Heart left ventricle (tissue), 16 donors: ENCODE measurements at places on chromosomes 2 and 18.

GRCh38 chr18:79394534-79395307, 1.0 kb upstream of the NFATC1 start:
- DNase-seq: peak; percentile 70

GRCh38 chr2:191086706-191087105, 64.1 kb downstream of the STAT4 start:
- no peak for DNase-seq

DNA sequence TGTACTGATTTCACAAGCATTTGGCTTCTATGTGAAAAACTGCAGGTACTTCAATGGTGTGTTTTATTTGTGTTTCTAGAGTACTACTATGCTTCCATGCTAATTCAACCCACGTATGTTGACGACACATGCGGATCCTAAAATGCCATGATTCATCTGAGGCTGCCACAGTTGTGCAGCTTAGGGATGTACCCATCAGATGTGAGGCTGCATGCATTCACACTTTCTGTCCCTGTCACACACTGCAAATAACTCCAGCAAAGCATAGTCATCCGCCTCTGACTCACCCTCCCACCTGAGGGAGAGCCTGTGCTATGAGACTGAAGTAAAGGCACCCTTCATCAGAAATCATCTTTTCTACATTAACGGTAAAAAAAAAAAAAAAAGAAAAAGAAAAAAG, 22.1 kb upstream of the SERTAD2 start:
- DNase-seq: no peak

DNA sequence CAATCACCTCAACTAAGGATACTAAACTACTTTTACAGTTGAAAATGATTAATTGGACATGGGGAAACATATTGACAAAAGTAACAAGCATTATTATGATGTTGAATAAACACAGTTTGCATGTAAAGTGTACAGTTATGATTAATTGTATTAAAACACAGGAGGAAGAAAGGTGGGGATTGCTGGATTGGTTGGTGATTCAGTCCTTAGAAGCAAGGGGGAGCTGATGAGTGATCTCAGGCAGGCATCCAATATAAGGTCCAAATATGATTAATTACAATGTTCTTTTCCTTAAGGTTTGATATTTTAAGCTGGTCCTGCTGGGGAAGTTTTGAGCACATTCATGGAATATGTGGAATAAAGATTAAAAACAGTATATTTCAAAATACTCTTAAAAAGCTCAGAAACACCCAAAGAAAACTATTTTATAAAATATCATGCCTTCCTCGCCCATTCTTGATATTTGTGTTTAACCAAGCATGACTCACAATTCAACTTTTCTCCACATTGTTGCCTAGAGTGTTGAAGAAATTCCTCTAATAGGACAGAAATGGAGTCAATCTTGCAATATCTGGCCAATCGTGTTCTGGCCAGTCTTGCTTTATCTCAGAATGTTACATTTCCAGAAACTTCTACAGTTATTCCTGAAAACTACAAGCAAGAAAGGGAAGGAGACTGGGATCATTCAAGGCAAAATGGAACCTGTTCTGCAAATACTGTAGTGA, 268.2 kb downstream of the RPIA start:
- no peak for DNase-seq

GRCh38 chr18:35049111-35050027, 8.2 kb downstream of the MAPRE2 start:
- DNase-seq: no peak

DNA sequence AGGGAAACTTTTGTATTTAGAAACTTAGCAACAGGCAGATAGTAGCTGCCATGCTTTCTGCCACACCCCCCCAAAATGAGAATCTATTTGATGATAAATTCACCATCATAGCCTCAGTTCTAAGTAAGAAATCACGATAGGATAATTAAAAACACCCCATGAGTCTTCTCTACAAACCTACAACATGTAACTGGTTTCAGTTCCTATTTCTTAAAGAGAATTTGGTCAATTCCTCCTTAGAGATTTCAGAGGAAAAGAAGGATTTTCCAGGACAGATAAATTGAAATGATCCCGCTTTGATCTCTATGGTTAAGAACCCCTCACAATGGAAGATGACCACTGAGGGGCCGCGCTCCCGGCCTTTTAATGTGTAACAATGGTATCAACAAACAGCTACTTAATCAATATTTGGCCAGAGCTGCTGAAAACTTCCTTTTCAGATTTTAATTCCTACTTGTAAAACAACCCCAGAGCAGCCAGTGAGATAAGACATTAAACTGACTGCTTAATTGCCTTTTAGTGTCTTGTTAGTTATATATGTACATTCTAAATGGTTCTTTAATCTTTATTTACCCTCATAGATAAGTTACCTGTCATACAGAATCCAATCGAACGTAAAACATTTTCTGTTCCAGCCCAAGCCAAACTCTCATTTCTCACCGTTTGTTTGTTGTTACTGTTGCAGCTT, 10.1 kb downstream of the PAX3 start:
- no peak for DNase-seq

- DNase-seq: no peak
These were observed 7.1 kb upstream of the TGIF1 start for GRCh38 chr18:3442919-3443318.

DNA sequence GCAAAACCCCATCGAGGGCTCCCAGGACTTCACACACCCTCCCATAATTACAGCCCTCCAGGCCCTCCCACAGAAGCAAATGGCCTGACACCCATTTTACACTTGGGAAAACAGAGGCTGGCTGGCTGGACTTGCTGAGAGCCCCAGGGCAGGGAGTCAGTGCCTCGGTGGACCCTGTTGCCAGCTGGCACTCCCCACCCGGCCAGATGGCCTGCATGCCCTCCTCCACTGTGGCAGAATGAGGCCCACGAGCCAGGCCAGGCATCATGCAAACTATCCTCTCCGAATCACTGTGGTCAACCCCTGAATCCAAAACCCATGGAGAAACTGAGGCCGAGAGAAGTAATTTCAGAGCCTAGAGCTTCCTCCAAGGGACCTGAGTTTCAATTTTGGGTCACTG, 129.7 kb downstream of the SMAD2 start:
- no peak for DNase-seq

GRCh38 chr18:7084080-7085065, 33.2 kb downstream of the LAMA1 start:
- no peak for DNase-seq

DNA sequence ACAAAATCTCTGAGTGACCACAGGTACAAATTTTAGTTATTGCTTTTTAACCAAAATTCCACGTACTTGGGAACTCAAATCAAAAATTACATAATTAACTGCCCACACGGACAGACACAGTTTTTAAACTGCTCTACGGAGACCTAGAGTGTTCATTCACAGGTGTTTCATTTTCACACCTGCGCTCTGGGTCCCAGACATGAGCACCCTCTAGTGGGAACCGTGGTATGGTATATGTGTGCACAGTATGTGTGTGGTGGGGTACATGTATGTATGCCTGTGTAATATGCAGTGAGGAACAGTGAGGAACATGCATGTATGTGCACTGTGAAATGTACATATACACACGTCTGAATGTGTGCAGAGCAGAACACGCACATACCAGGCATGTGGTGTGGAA, 65.0 kb downstream of the PPP4R1 start:
- no peak for DNase-seq

- DNase-seq: no peak
These were observed 549.9 kb upstream of the ACVR2A start for GRCh38 chr2:147294825-147295392.

DNA sequence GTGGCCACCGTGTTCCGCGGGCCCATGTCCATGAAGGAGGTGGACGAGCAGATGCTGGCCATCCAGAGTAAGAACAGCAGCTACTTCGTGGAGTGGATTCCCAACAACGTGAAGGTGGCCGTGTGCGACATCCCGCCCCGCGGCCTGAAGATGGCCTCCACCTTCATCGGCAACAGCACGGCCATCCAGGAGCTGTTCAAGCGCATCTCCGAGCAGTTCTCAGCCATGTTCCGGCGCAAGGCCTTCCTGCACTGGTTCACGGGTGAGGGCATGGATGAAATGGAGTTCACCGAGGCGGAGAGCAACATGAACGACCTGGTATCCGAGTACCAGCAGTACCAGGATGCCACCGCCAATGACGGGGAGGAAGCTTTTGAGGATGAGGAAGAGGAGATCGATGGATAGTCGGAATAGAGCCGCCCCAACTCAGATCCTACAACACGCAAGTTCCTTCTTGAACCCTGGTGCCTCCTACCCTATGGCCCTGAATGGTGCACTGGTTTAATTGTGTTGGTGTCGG, 17.7 kb downstream of the TUBB6 start:
- DNase-seq: no peak

GRCh38 chr2:102796337-102796736, 34.5 kb downstream of the TMEM182 start:
- DNase-seq: peak; percentile 49

GRCh38 chr2:9972621-9973479, 21.4 kb downstream of the GRHL1 start:
- no peak for DNase-seq

DNA sequence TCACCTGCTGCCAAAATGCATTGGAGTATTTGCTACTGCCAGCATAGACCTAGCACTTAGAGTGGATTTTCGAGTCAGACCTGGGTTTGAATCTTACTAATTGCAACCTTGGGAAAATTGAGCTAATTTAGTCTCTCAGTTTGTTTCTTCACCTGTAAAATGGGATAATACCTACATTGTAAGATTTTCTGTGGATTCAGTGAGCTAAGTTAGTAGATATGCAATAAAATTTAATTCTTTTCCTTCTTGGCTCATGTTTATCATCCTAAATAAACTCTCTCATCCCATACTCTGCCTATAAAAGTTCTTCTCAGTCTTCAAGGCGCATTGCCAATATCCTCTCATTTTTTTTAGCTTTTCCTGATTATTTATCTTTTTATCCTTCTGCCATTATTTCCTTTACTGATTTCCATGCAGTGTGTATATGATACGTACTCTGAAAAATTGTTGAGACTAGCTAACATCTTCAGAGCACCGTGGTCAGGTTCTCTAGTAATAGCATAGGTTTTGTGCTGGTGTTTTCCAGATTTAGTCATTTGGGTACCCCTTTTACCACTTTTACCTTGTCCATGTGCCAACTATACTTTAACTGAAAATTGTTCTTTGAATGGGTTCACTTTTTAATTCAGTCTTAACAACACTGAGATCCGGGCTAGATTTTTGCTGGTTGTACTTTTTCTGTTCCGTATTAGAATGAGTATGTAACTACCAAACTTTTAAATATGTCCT, 7.3 kb downstream of the CEP192 start:
- DNase-seq: no peak

- no peak for DNase-seq
These were observed 33.9 kb downstream of the INO80C start for GRCh38 chr18:35463827-35464226.

- no peak for DNase-seq
These were observed 44.5 kb downstream of the CYP26B1 start for GRCh38 chr2:72103161-72103560.

GRCh38 chr2:99765731-99766318, 276.0 kb upstream of the REV1 start:
- DNase-seq: no peak

- DNase-seq: no peak
These were observed 51.0 kb downstream of the LAMA3 start for GRCh38 chr18:23740105-23740830.

GRCh38 chr2:111982822-111983221, 72.2 kb upstream of the TMEM87B start:
- DNase-seq: no peak

DNA sequence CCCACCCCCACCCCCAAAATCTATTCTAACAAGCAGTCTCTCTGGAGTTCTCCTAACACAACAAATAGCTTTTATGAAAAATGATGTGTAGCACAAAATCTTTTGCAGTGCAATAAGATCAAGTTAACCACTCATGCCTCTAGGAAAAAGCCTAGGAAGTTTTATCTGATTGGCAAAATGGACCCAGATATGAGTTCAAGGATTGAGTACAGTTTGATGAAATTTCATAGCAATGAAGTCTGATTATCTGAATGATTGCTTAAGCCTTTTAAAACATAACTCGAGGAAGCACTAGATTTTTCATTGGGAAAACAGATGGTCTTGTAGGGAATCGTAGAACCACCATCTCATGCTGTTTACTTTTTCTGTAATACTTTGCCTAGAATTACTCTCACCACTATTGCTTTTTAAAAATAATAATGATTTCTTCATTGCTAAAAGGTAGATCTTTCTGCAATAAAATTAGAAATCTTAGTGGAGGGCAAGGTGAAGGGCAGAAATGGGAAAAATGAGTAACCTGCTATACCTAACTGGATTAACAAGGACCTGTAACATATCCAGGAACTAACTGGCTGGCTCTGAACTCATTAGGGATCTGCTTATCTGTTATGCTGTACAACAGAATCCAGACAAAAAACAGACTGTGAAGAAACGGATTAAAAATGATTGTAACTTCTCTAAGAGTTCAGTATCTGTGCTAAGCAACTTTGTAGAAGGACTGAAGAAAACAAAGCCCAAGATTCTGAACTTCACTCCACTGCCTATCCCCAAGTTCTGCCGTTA, 73.7 kb upstream of the ETAA1 start:
- no peak for DNase-seq

DNA sequence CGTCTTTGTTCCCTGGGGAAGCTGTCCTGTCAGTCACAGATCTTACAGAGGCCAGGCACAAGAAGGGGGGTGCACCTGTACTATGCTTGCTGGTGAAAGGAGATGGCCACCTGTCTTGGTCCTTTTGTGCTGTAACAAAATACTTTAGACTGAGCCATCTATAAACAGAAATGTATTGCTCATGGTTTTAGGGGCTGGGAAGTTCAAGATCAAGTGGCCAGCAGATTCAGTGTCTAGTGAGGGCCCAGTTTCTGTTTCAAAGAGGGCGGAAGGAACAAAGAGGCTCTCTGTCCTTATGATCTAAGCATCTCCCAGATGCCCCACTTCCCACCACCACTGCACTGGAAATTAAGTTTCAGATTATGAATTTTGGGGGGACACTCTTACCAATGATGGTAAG, 35.5 kb upstream of the RPL37A start:
- no peak for DNase-seq

- no peak for DNase-seq
These were observed 611.4 kb upstream of the HS6ST1 start for GRCh38 chr2:128930101-128930500.

DNA sequence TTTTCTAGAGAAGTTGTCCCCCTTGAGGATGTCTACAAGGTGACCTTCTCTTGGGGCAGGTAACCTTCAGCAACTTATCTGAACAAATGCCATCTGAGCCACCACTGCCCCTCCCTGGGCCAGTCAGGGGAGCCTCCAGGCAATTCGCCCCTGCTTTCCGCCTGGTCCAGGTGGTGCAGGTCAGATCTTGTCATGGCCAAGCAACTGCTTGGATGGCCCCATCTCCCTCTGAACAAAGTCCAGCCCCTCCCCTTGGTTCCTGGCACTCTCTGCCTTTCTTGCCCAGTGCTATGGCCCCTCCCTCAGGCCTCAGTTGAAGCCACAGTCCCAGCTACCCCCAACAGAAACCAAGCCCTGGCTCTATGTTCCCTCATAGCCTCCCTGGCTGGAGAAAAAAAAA, 138.7 kb downstream of the ALPK2 start:
- no peak for DNase-seq
